ENCODE measurements at places on chromosomes 11 and 22.

GRCh38 chr11:1123970-1124369 is 33.8 kb upstream of the MUC5AC start:
- DNase-seq = no peak

DNA sequence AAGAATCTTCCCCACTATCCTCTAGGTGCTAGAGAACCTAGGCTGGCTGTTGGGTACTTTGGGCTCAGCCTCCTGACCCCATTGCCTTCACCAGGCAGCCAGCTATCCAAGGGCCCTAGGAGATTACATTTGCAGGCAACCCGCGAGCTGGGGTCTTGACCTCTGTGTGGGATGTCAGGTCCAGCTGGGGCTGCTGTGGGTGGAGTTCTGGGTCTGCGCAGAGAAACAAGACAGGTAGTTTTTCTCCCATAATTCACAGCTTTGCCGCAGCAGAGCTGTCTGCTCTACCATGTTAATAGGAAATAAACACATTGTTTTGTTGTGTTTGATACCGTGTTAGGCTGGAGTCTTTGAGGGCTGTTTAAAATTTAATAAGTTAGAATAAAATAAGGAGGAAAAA is 142.8 kb upstream of the PLET1 start:
- DNase-seq = no peak

DNA sequence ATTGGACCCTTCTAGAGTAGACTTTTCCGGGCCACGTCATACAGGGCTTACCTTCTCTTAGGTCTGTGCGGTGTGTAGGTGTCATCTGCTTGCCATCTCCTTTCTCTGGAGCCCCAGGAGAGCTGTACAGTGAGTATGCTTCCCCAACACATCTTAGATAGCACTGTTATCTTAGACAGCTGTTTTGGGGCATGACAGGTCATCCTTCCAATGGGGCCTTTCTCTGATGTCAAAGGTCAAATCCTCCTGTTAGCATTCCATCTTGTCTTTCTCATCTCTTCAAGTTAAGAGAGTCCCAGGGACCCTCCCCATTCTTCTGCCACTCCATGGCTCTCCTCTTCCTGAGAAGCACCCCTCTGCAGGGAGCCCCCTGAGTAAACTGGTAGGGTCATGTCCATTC is 31.0 kb upstream of the EIF3D start:
- no peak for DNase-seq

- no peak for DNase-seq
Observed at GRCh38 chr22:33786149-33786548, 134.1 kb downstream of the LARGE1 start.
